ENCODE measurements at places on chromosomes 6 and 20.

- peak; percentile 73 for DNase-seq
Measured at GRCh38 chr6:116210750-116211425, 43.0 kb downstream of the TSPYL4 start.

DNA sequence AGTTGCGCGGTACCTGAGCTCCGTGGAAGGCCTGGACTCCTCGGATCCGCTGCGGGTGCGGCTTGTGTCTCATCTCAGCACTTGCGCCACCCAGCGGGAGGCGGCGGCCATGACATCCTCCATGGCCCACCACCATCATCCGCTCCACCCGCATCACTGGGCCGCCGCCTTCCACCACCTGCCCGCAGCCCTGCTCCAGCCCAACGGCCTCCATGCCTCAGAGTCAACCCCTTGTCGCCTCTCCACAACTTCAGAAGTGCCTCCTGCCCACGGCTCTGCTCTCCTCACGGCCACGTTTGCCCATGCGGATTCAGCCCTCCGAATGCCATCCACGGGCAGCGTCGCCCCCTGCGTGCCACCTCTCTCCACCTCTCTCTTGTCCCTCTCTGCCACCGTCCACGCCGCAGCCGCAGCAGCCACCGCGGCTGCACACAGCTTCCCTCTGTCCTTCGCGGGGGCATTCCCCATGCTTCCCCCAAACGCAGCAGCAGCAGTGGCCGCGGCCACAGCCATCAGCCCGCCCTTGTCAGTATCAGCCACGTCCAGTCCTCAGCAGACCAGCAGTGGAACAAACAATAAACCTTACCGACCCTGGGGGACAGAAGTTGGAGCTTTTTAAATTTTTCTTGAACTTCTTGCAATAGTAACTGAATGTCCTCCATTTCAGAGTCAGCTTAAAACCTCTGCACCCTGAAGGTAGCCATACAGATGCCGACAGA, 9.9 kb downstream of the HEY2 start:
- DNase-seq, result no peak

DNA sequence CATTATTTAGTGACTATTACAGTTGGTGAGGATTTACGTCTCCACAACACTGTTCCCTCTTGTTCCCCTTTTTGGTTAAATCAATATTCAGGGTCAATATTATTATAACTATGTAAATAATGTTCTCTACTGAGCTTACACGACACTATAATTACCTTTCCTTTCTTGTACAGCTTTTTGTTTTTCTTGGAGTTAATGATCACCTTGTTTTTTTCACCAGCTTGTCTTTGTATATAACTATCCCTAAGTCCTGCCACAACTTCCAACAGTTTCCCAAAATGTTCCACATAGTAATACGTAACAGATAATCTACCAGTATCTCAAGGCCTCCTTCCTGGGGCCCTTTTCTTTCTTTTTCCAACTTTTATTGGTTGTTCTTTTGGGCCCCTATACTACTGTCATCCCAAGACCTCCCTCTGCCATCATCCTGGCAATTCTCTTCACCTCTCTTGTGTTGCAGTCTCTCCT, 142.0 kb upstream of the SOX4 start:
- no peak for DNase-seq

GRCh38 chr6:109322825-109323224, 59.4 kb downstream of the CD164 start:
- DNase-seq, result no peak

DNA sequence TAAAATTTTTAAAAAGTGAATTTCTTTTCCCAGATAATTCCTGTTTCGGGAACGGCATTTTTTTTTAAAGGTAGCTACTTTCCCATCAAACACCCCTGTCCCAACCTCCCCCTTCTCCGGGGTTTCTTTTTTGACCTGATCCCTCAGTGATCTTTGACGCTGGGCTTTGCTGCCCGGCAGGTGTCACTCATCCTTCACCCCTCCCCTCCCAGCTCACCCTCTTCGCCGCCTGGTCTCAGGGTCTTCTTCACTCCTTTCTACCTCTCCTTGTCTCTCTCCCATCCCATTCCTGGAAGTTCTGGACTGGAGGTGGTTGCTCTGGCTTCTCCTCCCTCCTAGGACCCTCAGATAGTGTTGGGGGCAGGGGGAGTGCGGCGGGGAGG, 329 bp upstream of the GPR6 start:
- no peak for DNase-seq

GRCh38 chr20:18180815-18181214, 43.2 kb downstream of the KAT14 start:
- DNase-seq, result no peak

DNA sequence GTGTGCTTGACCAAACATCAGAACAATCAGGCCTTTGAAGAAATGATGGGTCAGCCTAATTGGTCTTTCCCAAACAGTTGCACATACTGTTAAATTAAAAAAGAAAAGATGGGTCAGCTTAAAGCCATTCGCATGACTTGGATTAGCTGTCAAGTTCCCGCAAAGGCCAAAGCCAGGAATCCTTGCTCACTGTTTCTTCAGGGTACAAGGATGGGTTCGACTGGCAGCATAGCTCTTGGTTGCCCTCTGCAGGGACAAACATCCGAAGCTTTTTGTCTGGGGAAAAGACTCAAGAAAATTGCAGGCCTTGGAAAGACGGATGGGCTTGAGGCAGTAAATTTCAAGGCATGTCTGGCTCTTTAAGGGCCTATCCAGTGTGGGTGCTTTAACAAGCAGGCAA, 168.0 kb downstream of the HDGFL1 start:
- DNase-seq, result no peak

GRCh38 chr6:13159300-13159699, 169.0 kb downstream of the TBC1D7 start:
- no peak for DNase-seq

DNA sequence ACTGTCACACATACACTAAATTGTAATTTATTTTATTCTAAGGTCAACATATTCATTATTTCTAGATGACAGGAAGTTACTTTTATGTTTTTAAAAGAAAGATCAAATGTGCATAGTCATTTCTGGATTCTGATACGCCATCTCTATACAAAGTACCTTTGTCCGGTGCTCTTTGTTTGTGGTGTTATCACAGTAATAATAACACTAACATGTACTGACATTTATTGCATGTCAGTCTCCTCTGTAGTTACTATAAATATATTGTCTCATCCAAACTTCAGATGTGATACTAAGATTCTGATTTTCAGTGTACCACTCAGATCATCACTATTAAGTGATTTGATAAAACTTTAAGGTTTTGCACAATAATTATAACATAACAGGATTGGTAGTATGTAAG, 90.3 kb upstream of the TPD52L1 start:
- DNase-seq, result no peak

- DNase-seq, result no peak
Measured at GRCh38 chr6:122072014-122072647, 327.3 kb upstream of the HSF2 start.

DNA sequence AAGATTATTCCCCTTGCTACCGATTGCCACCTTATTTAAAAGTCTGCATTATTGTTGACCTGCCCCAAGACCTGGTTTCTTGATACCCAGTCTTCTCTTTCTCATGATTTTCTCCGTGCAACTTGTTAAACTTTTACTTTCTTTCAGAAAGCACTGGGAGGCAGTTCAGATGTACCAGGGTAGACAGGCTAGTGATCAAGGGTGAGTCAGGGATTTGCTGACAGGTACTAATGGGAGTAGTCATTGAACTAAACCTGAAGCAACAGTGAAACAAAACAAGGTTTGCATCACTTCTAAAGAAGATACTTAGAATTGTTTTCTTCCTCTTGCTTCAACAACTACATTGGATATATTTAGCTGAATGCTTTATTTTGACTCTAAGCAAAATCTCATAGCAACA, 124.4 kb downstream of the KCNQ5 start:
- DNase-seq, result no peak

GRCh38 chr20:39318911-39319310, 356.8 kb downstream of the DHX35 start:
- no peak for DNase-seq

DNA sequence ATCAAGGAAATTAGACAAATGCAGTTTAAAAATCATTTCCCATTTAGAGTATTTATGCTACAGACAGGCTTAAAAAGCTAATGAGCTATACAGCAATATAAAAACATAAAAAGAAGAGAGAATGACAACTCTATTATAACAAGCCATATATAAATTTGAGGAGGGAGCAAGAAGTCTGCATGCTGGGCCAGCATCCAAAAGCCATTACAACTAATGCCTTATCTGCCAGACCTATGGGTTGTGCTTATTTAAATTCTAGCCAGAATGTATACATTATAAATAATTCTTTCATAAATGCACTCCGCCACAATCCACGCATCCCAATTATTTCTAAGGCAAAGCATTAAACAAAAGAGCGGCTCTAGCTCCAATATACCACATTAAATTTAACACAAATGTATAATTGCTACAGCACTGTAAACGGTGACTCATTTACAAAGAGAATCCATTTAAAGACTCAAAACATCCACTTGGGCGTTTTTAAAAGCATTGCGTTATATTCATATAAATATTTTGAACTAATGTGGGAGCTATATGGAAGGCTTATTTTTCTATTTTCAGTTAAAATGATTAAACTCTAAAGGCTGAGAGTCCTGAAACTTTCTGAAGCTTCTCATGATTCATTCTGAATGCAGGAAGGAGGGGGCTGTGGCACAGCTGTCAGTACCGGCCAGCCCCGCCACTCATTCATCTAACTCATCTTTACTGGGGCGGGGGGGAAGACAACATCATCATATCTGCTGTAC, 37.7 kb upstream of the RAB22A start:
- DNase-seq, result peak; percentile 34

DNA sequence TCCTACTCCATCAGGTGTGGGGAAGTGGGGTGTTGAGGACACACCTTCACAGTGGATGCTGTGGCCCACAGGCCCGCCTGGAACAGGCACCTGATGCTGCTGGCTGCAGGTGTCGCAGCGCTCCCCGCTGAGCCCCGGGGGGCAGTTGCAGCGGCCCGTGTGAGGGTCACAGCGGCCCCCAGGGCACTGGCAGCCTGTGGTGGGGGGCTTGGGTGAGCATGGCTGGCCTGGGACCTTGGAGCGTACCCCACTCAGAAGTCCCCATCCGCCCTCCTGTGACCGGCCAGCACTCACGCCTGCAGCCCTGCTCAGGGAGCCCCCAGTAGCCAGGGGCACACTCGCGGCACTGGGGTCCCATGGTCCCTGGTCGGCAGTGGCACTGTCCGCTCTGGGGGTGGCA, 19.2 kb downstream of the ADRM1 start:
- DNase-seq, result no peak

GRCh38 chr6:118764766-118765165, 113.4 kb upstream of the CEP85L start:
- DNase-seq, result no peak

DNA sequence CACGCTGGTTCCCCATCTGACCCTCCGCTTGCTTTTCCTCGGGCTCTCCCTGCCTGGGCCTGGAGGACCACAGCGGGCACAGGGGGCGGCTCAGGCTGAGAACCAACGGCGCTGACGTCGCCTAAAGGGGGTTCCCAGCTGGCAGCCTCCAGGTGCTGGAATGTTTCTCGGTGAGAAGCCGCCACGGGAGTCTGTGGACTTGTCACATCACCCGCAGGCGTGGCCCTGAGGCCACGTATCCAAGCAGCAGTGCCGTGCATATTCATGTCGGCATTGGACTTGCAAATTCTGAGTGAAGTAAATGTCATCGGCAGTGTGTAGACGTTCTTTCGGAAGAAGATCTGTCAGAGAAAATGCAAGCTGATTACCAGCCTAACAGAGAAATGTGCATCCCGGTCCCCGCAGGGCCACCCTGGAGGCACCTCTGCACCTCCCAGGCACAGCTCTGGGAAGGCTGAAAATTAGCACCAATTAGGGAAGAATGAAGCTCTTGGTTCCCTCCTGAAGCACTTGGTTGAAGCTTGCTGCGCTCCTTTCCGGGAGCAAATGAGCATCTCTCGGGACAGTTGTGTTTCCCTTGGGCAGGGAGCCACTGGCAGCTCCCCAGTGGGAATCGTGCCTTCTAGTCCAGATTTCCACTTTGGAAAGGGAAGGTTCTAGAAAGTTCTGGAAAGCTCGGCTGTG, 24.3 kb downstream of the NTSR1 start:
- DNase-seq, result no peak

DNA sequence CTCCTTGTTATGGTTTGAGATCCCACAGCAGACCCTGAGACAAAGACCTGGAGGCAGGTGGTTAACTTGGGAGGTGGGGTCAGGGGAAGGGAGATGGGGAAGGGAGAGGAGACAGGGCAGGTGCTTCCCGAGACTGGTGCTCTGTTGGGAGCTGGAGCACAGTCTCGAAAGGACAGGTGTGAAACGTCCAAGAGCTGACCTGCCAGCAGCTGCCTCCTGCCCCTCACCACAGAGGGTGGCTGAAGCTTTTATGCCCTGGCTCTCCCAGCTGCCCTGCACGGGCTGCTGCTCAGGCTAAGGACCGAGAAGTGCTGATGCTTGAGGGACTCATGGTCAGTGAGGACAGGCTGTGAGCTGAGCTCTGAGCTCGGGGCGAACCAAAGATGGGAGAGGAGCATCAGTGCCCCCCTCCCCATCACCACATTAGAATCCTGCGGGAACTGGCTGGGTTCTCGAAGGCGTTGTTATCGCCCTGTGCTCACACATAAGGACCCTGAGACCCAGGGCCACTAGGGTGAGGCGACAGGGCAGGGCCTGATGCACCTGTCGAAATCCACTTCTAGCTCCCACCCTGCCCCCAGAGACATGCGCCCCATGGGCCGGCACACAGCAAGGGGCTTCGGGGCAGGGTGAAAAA, 25.3 kb upstream of the CD93 start:
- DNase-seq, result no peak

- DNase-seq, result no peak
Measured at GRCh38 chr20:12598894-12599293, 409.9 kb upstream of the SPTLC3 start.
